ENCODE measurements at places on chromosomes 11 and 22. TPM values are rescaled to one million over a fixed set of nuclear protein-coding genes. Genes with fewer than 3 reads are reported as not detected.

GRCh38 chr11:100632941-100633452, 54.1 kb upstream of the ARHGAP42 start:
- DNase-seq, result no peak

DNA sequence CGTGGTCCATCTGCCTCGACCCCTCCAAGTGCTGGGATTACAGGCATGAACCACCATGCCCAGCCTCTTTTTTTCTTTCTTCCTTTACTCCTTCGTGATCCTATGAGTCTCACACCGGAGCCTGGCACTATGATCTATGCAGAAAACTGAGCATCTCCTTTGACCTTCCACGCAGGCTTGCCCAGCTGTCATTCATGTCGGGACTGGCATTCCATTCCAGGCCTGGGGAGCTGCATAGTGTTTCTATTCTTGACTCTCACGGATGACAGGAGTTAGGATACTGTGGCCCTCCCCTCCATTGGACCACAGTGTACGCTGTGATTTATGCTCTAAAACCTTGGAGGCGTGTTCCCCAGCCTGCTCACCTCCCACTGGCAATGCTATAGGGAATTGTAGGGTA, 611.8 kb downstream of the BRD1 start:
- no peak for DNase-seq

DNA sequence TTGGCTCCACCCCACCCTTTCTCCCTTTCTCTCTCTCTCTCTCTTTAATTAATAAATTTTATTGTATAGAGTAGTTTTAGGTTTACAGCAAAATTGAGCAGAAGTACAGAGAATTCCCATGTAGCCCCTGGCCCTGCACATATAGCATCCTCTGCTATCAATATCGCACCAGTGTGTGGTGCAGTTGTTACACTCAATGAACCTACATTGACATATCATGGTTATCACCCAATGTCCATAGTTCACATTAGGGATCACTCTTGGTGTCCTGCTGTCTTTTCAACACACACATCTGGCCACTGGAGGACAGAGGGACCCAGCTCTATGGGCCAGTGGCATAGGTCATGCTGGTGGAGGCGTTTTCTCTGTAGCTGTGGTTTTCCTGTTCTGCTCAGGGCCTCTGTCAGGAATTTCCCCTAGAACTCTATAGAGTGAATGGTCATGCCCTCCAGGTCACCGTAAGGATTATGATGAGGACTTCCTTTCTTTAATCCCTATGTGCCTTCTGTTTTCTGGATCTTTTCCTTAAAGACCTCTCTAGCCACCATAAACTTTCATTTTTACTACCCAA, 98.2 kb upstream of the NAV2 start:
- no peak for DNase-seq

GRCh38 chr11:114353443-114353842, 46.9 kb downstream of the C11orf71 start:
- no peak for DNase-seq

GRCh38 chr11:134503596-134503995, 91.6 kb upstream of the B3GAT1 start:
- DNase-seq, result no peak

- DNase-seq, result no peak
Measured at GRCh38 chr11:110712659-110713448, 617 bp upstream of the ARHGAP20 start.

DNA sequence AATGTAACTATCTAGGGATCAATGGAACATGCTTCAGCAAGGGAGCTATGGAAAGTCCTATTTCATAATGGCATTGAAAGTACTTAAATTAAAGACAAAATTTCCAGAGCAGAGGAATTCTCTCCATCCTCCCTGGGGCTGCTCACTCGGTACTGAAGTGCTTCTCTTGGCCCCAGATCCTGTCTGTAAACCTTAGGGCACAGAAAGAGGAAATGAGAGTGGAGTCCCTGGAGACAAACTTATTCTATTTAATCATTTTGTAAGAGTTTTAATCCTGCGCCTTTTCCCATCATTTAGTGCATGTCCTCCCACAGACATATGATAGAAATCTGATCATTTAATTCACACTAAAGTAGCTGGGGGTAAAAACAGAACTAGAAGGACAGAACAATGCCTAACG, 20.9 kb upstream of the PAMR1 start:
- DNase-seq, result no peak

GRCh38 chr22:30286813-30287647, 2.3 kb downstream of the CASTOR1 start:
- no peak for DNase-seq

DNA sequence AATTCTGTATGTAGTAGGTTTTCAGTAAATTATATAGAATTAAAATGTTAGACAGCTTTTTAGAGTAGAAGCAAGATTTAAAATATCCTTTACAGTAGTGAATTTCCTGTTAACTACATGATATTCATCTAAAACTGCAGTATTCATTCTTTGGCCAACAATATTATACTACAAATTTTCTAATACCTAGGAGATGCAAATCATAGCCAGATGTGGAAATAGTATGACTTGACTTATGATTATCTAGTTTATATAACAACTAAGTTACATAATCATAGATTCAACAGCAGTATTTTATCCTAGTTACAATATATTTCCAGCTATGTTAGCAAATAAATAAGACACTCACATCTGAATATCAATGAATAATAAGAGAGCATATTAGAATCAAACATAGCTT, 163.2 kb downstream of the MSANTD4 start:
- DNase-seq, result no peak

DNA sequence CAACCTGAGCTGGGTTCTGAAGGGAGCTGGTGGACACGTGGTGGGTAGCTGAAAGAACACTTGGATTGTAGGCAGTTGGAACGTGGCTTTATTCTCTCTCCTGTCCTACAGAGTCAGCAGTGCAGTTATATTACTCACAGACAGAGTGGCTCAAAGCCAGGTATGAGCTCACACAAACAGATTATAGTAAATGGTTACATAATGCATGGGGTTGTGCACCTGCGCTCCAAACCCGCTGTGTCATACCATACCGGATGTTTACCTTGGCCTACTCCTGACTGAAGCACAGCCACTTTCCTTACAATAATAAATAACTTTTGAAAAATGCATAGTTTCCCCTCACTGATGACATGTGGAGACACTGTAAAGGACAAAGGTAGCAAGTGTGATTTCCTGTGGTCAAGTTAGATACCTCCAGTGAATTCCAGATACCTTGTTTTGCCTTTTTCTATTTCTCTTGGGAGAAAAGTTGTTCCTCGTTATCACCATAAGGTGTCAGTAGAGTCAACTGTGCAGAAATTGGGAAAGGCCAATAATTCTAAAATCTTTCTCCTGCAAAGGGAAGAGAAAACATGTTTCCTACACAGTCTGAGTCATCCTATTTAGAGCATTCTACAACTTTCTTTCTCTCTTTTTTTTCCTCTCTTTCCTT, 13.5 kb downstream of the MS4A6A start:
- no peak for DNase-seq

- no peak for DNase-seq
Measured at GRCh38 chr11:124753205-124753604, 1.1 kb upstream of the VSIG2 start.

DNA sequence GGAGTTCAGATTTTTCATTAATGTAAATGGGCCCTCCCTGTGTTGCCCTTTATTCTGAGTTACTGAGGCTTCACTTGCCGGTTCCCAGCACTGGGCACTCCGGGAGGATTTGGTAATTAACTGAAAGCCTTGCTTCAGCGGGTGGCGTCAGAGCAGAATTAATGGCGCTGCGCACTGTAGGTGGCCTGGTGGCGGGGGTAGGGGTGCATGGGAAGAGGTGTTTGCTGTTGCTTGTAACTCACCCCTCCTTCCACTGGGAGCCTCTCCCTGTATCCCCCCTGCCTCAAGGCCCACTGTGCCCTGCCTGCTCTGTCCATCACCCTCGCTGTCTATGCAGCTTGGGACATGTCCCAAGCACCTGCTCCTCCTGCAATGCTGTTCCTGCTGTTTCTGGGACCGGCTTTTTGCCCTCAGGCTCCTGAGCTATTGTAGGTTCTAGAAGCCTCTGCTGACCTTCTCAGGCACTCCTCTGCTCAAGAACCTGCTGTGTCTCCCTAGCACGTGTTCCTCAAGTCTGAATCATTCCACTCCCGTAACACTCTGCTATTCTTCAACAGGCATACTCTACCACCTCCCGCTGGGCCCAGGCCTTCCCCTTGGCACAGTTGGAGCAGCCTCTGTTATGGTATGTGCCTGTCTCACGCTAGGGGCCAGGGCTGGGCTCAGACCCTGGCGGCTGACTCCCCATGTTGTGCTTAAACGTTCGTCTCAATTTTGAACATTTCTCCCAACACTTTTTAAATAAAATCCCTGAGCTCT, 24.4 kb downstream of the ARHGAP8 start:
- DNase-seq, result no peak

- no peak for DNase-seq
Measured at GRCh38 chr22:49632199-49633009, 195.3 kb downstream of the BRD1 start.

DNA sequence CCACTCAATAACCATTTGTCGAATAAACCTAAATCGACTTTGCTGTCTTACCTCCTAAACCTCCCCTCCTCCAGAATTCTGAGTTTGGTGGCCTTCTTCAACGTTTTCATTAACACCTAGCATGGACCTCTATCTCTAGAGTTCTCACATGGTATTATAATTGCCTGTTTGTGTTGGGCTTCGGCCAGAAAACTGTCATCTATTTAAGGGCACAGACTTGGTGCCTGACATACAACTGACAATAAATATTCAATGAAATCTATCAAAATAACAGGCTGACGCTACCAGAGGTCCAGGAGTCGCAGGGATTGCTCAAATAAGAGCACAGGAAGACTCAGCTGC, 687 bp downstream of the ALKBH8 start:
- no peak for DNase-seq

Gene OVOL1
- polyA plus RNA-seq, result not detected

Gene OR51B5
- polyA plus RNA-seq, result 0.56 TPM

Gene GNG3
- not detected for polyA plus RNA-seq

Gene GPHA2
- not detected for polyA plus RNA-seq
